ENCODE measurements at places on chromosomes 12 and 14.

GRCh38 chr12:116759783-116760621 lies 21.9 kb downstream of the RNFT2 start:
- no peak for DNase-seq

- DNase-seq: no peak
Measured at GRCh38 chr12:129089576-129089975, 236.3 kb downstream of the GLT1D1 start.

DNA sequence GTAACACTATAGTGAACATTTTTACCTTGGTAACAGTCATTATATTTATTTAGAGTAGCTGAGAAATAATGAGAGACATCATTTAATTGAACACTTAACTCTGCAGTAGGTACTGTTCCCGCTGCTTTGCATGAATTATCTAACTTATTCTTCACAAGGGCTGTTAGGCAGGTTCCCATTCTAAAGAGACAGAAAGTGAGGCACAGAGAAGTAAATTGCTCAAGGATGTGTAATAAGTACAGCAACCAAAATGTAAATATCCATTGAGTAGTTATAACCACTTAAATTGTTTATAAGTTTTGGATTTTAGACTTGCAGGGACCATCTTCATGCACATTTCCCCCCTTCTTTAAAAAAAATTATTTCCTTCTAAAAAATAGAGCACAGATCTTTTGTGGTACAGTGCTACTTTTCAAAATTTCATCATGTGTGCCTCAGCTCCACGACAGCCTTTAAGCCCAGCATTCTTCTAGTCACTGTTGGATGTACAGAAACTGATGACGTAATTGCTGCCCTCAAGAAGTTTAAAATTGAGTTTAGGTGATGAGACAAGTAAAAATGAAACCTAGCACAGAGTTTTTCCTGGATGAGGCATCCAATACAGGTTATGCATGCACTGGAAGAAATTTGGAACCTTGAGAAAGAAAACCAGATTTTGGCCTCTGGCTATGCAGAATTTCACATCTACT lies 6.0 kb upstream of the MANSC4 start:
- peak; percentile 57 for DNase-seq

GRCh38 chr12:90390947-90391346 lies 564.0 kb downstream of the CCER1 start:
- no peak for DNase-seq

- DNase-seq: no peak
Measured at GRCh38 chr12:700016-700415, 36.8 kb upstream of the NINJ2 start.

- no peak for DNase-seq
Measured at GRCh38 chr12:124675881-124676713, 108.7 kb upstream of the NCOR2 start.

DNA sequence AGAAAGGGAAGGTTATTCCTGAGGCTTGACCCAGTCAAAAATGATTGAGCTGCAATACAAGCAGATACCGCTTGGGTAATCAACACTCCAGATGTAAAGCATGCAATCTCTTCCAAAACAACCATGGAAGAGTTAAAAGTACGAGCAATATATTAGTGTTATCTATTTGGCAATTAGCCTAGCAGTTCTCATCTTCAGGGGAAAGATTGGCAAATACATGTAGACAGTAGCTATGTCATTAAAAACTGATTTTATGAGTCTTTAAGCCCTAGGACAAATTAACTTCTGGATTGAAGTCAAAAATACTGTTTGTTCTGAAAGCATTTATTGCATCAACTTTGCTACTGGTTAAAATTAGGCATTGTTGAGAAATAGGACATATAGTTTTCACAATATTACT lies 9.3 kb upstream of the GYS2 start:
- peak; percentile 50 for DNase-seq

GRCh38 chr12:9626291-9626690 lies 18.6 kb upstream of the KLRB1 start:
- DNase-seq: no peak

DNA sequence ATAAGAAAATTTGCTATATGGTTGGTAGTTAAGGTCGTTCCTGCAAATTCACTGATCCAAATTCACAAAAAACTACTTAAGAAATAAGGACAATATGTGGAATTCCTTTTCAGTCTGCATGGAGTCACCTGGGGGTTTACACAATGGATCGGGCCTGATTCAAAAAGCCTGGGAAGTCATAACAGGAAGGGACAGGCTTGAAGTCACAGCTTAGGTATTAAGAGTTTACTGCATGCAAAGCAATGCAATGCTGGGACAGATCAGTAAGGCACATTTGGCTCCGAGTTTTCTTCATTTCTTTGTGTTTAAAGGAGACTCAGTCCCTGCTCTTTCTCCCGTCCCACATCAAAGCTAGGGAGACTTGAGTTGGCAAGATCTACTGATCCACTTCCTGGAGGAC lies 153.3 kb downstream of the NTF3 start:
- DNase-seq: no peak

DNA sequence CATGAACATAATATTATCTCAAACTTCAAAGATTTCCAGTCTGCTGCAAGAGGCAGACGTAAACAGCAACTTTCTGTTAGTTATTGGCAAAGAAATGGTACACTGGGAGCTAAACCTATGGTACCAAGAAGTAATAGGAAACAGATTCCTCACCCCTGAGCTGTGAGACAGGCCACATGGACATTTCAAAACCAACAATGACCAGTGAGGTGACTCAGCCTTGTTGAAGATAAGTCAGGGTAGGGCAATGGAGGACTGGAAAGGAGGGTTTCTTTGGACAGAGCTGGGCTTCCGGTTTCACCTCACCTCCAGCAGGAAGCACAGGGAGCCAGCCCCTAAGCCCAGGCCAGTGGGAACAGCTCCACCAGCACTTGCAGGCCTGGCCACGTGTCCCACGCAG lies 1320.5 kb downstream of the AACS start:
- DNase-seq: no peak
